ENCODE measurements at places on chromosomes 5 and 9.

GRCh38 chr5:92749943-92750342 is 831.1 kb downstream of the NR2F1-AS1 start:
- no peak for DNase-seq

GRCh38 chr5:91077623-91078022 is 305.5 kb downstream of the ARRDC3 start:
- no peak for DNase-seq

GRCh38 chr5:35919191-35919590 is 19.2 kb downstream of the CAPSL start:
- no peak for DNase-seq

DNA sequence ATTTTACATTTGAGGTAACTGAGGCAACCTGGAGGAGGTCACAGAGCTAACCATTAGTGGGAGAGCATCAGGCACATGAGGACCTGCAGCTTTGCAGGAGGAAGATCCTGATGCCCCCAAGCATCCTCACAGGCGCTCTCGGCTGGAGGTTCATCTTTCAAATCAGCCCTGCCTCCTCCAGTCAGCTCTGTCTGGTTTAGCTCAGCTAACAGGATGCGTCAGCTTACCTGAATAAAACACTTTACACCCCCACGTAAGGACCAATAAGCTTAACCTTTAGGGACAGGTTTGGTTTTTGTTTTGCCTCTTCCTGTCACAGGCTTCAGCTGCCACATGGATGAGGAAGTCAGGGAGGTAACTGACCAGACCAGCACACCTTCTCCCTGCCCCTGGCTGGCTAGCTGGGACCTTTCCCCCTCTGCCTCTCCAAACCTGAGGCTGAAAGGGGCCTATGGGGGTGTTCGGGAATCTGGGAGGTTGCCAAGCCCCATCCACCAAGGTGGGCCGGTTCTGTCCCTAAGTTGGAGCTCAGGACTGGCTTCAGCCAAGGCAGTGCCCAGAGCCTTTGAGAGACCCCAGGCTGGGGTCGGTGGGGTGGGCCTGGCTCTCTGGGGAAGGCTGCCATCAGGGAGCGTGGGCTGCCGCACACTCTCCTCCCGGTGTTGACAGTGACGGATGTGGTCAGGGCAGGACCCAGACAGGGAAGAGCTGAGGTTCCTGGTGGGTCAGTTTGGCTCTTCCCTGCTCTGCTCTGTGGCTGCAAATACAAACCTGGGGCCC is 20.0 kb upstream of the FCN1 start:
- no peak for DNase-seq

GRCh38 chr5:102787134-102787533 is 32.0 kb downstream of the PAM start:
- DNase-seq = no peak

- DNase-seq = no peak
Measured at GRCh38 chr5:115872447-115872846, 30.7 kb downstream of the AP3S1 start.

DNA sequence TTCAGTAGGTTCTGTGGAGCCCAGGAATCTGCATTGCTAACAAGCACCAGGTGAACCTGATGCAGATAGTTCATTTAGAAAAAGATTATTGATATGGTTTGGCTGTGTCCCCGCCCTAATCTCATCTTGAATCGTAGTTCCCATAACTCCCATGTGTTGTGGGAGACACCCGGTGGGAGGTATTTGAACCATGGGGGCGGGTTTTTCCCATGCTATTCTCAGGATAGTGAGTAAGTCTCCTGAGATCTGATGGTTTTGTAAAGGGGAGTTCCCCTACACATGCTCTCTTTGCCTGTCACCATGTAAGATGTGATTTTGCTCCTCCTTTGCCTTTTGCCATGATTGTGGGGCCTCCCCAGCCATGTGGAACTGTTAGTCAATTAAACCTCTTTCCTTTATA is 212.0 kb downstream of the RAB3C start:
- no peak for DNase-seq

- no peak for DNase-seq
Measured at GRCh38 chr5:6979061-6979460, 265.8 kb downstream of the TENT4A start.

DNA sequence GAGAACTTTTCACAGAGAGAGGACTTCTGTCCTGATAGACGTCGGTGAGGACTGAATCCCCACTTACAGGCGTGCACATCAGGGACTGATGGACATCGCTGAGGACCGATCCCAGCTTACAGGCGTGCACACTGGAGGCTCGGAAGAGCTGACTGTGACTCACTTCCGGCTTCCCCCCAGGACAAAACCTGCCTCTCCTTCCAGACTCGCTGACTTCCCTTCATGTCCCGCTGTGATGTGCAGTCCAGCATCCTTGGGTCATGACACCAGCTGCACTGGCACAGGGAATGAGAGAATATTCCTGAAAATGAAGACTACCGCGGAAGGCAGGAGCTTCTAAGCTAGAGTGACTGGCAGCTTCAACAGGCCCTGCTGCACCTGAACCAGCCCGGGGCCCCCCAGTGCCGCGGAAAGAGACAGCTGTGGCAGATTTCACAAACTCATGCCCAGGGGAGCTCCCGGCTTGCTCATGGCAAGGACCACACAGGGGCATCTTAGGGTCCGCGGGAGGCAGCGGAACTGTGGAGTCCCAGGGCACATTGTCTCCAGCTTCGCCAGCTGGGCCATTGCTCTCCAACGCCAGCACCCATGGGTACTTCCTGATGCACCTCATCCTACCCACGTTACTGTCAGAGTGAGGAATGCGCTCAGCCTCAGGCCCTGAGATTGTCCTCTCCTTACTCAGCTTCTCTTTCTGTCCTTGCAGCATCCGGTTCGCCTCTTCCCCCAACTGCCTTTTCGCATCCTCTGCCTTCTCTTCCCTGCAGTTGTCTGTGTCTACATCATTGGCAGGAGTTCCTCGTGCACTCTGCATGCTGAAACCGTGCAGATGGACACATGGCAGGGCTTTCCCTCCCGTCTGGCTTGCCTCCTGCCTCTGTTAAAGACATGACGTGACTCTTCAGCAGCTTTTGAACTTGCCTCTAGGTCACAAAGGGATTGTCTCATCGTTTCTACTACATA is 29.5 kb downstream of the SURF6 start:
- DNase-seq = no peak

DNA sequence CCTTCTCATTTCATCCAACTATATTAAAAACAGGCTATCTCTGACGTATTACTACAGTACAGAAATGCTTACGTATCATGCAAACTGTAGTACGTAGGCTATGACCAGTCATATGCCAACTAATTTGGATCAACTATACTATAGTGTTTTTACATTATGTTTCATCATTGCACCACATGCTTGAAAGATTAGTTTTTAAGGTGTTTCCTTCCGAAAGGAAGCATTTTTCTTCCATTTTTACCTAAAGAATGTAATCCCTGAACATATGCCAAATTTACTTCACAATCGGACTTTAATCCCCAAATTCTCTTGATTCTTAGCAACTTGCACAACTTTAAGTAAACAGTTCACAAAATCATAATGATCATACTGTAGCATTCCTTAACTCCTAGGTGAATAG is 153.9 kb downstream of the BNC2 start:
- no peak for DNase-seq

- no peak for DNase-seq
Measured at GRCh38 chr5:42404366-42404765, 18.9 kb upstream of the GHR start.

Data from cerebellar nuclear complex (tissue), 1 donor.